GM12864 (cell line): ENCODE measurements at places on chromosomes 1 and 21.
A peak's percentile ranks its signal among the peaks of the same experiment; 100 is the strongest.

DNA sequence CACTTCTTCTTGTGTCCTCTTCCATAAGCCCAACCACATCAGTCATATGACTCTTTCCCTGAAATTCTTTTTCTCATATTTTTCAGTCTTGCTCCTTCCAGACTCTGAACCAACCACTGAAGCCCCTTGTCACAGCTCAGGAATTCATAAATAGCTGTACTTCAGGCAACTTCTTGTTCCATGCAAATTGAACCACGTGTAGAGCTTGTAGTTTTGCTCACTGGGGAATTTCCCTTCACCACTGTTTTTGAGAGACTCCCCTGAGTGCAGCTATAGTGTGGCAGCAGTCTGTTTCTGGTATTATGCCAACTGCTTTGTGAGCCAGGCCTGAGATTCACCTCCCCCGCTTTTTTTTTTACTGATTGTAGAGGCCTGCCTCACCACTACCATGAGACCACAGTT, 150.3 kb upstream of the SPAG17 start:
- peak; percentile 33 for DNase-seq

DNA sequence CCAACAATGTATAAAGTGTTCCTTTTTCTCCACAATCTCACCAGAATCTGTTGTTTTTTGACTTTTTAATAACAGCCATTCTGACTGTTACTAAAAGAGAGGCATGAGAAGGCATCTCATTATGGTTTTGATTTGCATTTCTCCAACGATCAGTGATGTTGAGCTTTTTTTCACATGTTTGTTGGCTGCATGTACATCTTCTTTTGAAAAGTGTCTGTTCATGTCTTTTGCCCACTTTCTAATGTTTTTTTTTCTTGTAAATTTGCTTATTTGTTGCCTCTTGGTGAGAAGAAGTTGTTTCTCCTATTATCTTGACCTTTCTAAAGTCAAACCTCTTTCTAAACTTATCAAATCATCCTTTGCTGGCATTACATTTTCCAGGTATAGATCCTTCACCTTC, 80.8 kb downstream of the ACBD6 start:
- DNase-seq = no peak

DNA sequence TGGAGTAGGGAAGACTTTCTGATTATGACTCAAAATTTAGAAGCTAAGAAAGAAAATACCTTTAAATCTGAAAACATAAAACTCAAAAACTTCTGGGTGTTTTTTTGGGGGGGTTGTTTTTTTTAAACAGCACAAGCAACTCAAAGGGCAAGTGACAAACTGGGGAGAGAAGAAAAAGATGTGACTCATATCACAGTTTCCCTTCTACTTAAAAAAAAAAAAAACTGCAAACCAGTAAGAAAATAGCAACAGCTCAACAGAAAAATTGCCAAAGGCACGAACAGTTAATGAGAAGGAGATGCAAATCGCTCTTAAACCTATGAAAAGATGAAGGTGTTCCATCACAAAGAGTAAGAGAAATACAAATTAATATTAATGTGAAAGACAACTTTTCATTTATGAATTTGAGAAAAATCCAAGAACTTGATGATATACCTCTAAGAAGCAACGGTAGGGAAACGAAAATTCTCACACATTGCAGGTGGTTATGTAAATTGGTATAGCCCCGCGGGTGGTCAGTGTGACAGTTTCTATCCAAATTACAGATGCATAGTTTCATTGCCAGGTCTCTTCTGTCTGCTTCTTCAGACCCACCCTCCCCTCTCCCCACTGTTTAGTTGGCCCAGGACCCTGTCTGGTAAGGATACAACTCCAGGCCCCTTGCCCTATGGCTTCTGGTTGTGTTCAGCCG, 9.0 kb downstream of the IFNAR2 start:
- DNase-seq = peak; percentile 75

DNA sequence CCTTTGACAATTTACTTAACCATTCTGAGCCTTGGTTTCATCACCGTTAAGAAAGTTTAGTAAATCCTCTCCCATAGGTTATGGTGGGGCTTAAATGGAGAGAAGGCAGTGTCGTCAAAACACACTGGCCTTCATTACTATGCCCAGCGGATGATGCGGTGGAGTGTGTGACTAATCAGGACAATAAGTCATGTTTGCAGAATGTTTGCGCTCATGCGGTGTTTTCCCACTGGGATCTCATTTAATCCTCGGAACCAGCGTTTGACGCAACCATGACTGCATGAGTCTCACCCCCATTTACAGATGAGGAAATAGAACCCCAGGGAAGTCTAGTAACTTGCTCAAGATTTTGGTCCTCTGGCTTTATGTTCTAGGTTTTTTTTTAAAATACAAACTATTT, 17.5 kb downstream of the SLC26A9 start:
- DNase-seq = no peak

- no peak for DNase-seq
Measured at GRCh38 chr1:66676613-66677298, 75.5 kb upstream of the DYNLT5 start.

DNA sequence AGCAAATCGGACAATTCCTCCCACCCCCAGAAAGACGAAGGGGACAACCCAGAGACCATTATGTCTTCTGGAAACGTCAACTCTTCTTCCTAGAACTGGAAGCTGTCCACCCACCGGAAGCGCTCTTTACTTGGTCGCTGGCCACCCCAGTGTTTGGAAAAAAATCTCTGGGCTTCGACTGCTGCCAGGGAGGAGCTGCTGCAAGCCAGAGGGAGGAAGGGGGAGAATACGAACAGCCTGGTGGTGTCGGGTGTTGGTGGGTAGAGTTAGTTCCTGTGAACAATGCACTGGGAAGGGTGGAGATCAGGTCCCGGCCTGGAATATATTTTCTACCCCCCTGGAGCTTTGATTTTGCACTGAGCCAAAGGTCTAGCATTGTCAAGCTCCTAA, 3.2 kb downstream of the S1PR1 start:
- DNase-seq = no peak

GRCh38 chr1:31306278-31306677, 9.4 kb downstream of the ZCCHC17 start:
- no peak for DNase-seq

DNA sequence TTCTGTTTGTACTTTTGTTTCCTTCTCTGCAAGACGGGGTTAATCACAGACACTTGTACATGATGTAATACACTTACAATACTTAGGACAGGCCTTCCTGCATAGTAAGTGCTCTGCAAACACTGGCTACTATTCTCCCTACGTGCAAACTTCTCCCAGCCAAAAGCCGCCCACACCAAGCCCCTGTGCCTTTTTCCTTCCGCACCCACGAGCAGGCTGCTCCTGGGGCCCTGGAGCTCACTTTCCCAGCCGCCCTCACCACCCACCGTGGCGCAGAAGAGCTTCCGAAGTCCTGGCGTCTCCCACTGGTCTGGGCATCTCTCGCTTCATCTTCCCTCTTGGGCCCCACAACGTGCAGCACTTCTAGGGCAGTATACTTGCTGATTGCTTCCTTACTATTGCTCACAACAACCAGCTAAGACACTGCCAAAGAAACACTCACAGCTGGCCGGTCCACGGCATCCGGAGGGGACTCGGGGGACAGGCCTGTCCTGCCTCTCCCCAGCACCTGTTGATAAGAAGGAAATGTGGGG, 22.5 kb upstream of the GPR157 start:
- DNase-seq = no peak

DNA sequence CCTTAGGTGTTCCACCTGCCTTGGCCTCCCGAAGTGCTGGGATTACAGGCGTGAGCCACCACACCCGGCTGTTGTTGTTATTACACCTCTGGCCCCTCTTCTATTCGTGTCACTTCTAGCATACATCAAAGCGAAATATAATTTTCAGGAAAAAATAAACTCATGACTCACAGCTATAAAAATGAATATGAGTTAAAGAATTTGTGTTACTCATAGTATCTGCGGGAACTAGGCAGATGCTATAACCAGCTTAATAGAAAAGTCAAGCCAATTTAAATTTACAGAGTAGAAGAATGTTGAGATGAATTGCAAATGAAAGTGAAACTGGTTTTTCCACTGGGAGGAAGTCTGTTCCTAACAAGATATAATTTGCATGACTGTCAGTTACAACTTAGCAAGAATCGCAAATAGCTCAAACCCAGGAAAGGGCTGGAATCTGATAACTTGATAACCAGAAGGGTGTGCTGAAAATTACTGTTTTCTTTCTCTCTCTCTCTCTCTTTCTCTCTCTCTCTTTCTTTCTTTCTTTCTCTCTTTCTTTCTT, 11.2 kb downstream of the OR2W3 start:
- DNase-seq = no peak

DNA sequence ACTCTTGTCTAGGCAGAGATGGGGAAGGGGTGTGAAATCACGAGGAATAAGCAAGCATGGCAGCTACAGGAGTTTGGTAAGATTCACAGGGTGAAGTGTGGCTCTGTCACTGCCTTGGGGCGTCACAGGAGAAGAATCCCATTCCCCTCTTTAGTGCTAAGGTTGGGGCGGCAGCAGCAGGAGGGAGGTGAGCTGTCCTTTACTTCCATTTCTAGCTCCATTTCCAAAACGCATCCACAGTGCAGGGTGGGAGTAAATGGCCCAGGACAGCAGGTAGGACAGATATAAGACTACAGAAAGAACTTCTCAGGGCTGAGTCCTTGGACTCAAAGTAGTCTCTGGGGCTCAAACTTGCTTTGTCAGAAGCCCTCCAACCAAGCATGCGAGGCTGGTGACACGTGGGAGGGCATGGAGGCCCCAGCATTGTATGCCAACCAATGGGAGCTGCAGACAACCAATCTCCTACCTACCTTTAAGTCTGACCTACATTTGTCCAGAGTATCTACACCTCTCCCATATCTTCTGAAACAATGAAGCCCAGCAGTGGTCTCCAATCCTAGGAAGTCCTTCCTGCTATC, 8.5 kb downstream of the MEF2D start:
- no peak for DNase-seq

DNA sequence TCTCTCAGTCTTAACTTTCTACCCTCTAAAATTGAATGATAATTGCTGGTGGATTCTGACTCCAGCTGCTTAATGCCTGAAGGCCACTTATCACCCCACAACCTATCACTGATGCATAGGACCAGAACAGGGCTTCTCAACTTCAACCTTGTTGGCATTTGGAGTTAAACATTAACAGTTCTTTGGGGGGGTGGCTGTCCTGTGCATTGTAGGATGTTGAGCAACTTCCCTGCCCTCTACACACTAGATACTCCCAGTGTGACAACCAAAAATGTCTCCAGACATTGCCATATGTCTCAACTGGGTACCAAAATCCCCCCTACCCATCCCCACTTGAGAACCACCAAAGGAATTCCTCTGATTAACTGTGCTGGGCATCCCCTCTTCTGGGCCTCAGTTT, 275.4 kb upstream of the TMEM51 start:
- no peak for DNase-seq

- no peak for DNase-seq
Measured at GRCh38 chr1:5796028-5796427, 196.2 kb downstream of the NPHP4 start.

GRCh38 chr1:21499283-21499950, 9.8 kb upstream of the ALPL start:
- no peak for DNase-seq

DNA sequence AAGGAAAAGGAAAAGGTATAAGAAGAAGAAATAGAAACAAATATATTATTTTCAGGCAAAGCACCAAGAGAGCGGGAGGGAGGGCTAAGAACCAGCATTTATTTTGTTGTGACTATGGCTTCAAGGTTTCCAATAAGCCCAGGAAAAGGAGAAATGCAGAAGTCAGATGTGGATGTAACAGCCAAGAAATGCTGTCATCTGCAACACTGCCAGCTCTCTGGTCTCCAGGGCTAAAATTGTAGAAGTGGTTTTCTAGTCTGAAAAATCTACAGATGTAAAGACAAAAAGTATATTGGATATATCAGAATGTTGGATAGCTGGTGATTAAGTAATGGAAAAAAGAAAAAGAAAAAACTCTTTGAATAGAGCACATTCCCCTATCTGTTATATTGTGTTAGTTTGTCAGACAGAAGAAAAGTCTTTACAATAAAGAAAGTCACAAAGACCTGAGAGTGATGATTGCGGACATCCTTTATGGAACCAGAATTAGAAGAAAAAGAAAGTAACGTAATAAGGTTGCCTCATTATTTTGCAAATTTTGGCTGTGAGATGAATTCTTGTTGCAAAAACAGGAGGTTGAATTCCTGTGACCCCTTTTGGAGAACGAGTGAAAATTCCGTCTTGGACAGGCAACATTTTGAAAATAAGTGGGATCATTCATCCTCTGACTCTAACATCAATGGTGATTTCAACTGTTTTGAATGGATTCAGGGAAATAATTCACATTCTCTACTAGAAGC, 938.1 kb downstream of the TTLL7 start:
- DNase-seq = no peak

DNA sequence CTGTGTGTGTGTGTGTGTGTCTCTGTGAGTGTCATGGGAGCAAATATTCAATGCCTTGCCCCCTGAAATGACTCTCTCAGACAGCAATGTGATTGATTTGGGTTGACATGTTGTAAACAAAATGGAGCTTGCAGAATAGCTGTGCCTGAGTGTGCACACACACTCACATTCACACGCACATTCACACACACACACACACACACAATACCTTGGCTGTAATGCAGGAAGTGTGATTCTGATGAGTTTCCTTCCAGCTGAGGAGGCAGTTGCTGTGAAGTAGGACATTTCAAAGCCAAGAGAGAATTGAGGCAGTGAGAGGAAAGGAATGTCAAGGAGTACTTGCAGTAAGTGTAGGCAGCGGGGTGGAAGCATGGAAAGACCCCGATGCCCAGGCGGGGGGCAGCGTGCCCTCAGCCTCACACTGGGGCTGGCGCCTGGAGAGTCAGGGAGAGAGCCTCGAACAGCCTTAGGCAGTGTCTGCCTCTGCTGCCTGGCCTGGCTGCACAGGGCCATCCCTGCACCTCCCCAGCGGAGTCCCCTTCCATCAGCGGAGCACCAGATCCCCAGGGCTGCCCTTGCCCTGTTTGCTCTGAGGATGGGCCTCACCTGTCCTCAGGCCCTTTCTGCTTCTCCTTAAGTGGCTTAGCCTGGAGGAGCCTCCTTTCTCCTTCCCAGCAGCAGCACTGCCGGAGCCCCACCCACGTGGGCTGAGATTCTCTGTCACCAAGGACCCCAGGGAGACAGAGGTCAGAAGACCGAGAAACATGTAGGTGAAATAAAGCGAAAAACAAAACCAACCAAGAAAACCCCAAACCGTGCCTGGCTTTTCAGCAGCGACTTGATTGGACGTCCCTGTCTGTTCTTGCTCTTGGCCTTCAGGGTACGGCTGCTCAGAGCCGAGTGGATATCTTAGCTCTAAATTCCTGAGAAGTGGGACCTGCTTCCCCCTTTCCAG, 9.2 kb downstream of the VASH2 start:
- no peak for DNase-seq

- peak; percentile 43 for DNase-seq
Measured at GRCh38 chr1:248627971-248628844, 6.7 kb downstream of the OR2T11 start.

DNA sequence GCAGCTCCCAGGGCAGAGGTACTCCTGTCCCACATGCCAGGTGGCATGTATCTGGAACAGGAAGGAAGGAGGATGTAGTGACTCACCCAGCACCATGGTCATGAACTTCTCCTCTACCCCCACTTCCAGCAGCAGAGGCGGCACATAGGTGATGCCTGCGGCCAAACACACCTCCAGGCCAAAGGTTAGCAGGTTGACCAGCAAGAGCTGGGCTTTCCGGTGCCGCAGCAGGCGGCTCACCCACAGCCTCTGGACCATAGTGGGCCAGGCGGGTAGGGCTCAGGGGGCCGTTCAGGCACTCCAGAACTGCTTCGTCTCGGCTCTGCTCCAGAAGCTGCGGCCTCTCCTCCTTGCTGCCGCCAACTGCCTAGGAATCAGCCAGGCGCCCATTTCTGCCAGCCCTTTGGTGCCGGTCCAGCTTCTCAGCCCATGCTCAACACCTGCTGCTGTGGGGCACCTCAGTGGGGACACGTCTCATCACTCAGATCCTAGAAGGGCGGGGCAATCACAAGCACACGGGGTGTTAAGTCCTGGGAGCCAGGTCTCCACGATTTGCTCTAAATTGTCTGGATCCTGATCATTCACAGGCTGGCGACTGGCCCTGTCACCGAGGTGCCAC, 15.8 kb downstream of the SLC45A3 start:
- no peak for DNase-seq
